BE2C (cell line): ENCODE measurements at places on chromosomes 7 and 10.

DNA sequence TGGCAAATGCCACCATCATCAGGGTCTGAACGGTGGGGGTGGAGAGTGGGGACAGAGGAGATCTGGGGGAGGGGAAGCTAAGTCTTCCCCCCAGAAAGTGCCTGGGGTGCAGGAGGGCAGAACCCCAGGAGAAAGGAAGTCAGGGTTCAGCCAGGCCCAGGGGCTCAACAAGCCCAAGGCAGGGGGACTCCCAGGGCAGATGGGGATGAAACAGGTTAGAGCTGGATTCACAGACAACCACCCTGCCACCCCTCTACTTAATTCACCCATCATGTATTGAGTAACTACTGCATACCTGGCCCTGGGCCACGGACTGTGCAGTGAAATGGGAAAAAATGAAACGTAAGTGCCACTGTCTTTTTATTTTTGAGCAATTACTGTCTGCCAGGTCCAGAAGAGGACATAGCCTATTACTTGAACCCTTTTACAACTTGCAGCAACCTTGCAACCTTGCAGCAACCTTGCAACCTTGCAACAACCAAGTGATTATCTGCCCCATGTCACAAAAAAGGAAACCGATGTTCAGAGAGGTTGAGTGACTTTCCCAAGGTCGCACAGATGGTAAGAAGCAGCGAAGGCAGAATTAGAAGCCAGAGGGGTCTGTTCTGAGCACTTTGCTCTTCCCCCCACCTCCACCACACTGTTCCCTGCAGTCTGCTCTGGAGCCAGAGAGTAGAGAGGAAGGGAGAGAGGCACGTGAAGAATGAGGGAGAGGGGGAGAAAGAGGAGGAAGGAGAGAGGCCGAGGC is 4.8 kb downstream of the ELN start:
- no peak for DNase-seq

DNA sequence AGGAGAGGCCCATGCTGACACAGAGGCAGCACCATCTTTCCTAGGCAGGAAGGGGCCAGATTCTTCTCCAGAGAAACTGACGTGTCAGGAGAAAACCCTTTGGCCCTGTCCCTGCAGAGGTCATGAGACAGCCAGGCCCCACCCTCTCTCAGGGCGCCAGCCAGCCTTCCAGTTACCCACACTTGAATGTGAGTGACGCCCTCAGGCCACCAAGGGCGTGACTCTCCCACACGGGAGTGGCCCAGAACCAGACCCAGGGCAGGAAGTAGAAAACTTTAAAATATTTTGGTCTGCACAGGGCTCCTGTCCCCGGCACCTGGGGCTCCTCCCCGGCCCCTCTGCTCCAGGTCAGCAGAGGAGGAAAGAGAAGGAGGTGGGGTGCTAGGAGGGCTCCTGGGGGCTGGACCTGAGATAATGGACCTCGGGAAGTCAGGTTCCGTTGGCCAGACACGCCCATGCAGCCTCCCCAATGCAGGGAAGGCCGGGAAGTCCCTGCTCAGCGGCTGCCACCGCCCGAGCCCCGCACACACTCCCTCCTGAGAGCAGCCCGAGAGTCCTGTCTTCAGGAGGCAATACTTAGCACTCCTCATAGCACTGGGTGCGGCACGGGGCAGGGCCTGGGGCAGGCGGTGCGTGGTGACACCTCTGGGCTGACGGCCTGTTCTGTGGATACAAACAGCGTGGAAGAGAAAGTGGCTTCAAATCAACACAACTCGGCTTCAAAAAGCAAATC is 67.0 kb upstream of the CFAP46 start:
- DNase-seq, result no peak

- DNase-seq, result no peak
Observed at GRCh38 chr10:124477614-124478363, 16.2 kb downstream of the LHPP start.

- DNase-seq, result no peak
Observed at GRCh38 chr10:19845503-19846368, 29.5 kb downstream of the PLXDC2 start.

DNA sequence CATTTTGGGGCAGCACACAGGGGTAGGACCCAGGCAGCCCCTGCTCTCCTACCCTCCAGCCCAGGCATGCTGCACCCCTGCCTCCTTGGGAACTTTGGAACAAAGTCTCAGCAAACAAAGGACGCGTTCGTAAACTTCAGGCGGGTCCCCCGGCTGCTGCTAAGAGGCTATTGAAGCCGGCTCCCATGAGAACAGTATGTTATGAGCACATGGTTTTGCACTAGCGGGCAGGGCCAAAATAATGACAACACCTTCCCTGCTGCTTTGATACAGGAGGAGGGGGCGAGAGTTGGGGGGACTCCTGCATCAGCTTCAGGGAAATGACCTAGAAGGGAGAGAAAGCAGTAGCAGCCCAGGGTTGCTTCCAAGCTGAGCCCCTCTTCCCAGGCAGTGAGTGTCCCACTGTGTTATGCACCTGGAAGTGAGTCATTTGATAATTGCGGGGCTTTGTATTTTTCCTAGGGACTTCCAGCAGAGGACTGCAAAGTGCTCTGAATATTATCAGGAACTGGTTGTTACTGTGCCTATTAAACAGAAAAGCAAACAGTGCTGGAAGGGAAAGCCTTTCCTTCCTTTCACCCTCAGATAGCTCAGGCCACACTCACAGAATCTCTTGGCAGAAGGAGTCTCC is 6.9 kb downstream of the ITPRIP start:
- DNase-seq, result no peak

- no peak for DNase-seq
Observed at GRCh38 chr10:129334266-129334665, 132.8 kb upstream of the MGMT start.

GRCh38 chr10:74548676-74549075 is 277.7 kb upstream of the KAT6B start:
- DNase-seq, result no peak

DNA sequence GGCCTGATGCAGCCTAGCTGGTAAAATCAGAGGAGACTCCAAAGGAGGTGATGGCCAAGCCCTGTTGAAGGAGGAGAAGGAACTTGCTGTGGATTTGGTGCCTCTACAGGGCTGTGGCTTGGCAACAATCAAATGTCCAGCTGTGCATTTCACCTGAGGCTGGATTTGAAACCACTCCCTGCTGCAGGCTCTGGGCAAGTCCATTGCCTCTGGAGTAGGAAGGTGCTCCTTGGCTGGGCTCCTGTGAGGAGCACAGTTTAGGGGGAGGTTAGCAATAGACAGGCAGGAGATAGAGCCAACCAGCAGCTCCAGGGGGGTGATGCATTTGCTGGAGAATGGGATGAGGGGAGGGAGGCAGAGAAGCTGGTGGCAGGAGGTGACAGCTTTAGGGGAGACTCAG is 26.5 kb downstream of the CDH23 start:
- DNase-seq, result no peak
